HT1080 (cell line): ENCODE measurements at places on chromosomes 5 and 9.

DNA sequence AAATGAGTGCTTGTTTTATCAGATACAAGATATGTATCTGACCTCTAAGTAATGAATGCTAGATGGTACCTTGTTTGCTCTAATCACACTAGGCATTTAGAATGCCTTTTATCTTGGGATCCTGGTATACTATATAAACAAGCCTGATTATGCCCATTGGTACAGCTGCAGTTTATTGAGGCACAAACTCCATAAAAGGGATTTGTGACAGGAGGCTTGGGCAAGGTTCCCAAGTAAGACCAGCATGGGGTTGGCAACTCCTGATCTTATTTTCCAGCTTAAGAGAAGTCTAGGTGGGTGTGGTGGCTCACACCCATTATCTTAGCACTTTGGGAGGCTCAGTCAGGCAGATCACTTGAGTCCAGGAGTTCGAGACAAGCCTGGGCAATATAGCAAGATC is 93.9 kb upstream of the DMRT1 start:
- DNase-seq: no peak

GRCh38 chr5:97022898-97023297 is 87.0 kb downstream of the LNPEP start:
- no peak for DNase-seq

DNA sequence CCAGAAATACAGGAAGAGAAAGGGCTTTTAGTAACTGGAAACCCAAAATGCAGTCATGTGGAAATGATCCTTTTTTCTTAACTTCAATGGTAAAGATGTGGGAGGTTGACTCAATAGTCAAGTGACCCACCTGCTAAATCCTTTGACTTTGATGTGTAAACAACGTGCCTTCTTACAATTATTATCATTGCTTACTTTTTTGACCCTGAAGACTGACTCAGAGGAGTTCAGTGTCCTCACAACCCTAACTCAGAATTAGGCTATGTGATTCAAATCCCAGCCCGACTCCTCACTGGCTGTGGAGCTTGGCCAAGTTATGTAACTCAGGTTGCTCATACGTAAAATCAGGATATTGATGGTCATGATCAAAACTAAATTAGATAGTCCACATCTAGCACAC is 27.9 kb downstream of the ANXA1 start:
- peak; percentile 82 for DNase-seq

DNA sequence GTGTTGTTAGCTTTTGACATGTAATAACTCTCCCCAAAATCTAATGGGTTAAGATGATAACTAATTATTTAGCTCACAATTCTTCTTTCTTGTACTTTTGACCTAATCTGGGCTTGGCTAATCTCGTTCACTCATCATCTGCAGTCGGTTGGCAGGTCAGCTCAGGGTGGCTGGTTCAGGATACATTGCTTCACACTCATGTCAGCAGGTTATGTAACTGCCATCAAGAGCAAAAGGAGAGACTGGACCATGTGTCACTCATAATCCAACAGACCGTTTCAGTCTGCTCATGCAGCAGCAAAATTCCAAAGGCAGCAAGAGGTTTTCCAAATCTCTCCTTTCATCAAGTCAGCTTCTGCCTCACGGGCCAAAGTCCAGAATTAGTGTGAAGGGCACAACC is 998.4 kb upstream of the CTNND2 start:
- DNase-seq: no peak

GRCh38 chr5:30368064-30368463 is 825.4 kb upstream of the CDH6 start:
- DNase-seq: no peak

DNA sequence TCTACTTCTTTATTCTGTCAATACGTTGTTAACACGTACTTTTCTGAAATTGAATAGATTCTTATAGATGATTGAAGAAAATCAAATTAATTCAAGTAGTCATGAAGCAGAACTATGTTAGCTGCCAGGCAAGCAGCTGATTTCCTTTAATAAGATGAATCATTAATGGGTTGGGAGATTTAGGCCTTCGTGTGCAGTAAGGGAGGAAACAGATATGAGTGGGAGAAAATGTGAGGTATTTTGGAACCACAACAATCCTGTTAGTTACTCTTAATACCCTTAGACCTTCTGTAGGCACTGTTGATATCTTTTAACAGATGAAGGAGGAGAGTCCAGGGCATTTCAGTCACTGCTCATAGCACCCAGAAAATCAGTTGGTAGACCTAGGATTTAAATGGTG is 121.0 kb downstream of the AOPEP start:
- peak; percentile 56 for DNase-seq

GRCh38 chr9:127537792-127538191 is 74.3 kb upstream of the STXBP1 start:
- no peak for DNase-seq

DNA sequence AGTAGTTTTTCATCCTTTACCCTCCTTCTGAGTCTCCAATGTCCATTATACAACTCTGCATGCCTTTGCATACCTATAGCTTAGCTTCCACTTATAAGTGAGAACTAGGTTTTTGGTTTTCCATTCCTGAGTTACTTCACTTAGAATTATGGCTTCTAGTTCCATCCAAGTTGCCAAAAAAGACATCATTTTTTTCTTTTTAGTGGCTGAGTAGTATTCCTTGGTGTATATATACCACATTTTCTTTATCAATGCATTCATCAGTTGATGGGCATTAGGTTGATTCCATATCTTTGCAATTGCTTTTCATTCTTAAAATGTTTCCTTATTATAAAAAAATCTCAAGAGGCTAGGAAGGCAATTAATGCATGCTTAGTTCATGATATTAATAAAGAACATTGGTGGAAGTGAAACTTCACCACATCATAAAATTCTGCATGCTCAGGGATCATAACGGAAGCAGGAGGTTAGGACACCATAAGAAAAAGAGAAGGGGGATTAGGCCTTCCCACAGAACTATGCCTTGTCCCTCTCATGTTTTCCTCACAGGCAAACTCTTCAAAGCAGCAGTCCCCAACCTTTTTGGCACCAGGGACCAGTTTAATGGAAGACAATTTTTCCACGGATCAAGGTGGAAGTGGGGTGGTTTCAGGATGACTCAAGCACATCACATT is 105.2 kb downstream of the FRMD3 start:
- DNase-seq: no peak

DNA sequence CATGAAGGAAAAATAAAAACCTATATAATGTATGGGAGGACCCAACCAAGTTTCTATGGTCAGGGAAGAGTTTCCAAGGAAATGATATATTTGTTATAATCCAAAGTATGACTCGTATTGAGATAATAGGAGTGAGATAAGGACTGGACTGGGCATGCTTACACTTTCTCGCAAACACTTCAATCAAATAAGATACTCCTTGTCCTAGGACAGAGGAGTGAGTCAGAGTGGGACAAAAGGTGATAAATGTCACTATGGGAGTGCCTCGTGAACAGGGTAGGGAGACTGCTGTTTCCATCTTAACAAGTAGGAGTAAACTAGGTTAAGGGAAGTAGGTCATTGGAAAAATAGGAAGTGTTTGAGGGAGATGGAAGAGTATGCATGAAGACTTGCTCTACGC is 47.2 kb downstream of the MACIR start:
- peak; percentile 10 for DNase-seq

GRCh38 chr5:126449751-126450271 is 26.6 kb downstream of the GRAMD2B start:
- DNase-seq: peak; percentile 90

GRCh38 chr5:117788596-117788995 is 1199.8 kb downstream of the DTWD2 start:
- DNase-seq: no peak

DNA sequence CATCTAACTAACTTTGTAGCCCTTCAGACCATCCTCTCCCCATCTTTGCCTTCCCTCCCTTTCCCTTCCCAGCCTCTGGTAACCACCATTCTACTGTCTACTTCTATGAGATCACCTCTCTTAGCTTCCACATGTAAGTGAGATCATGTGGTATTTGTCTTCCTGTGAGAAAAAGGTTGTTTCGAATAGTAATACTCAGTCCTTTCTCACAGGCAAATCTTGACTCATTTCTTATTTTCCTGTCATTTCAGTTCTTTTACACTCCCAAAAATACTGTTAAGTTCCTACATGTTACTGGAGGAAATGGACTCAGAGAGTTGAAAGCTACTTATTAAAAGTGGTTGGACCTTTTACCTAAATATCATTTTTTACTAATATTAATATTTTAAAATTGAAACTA is 82.1 kb downstream of the SLF1 start:
- peak; percentile 32 for DNase-seq

- DNase-seq: no peak
Measured at GRCh38 chr5:135444360-135444759, 2.8 kb downstream of the DCANP1 start.

GRCh38 chr5:81761270-81761669 is 10.4 kb upstream of the SSBP2 start:
- DNase-seq: no peak

DNA sequence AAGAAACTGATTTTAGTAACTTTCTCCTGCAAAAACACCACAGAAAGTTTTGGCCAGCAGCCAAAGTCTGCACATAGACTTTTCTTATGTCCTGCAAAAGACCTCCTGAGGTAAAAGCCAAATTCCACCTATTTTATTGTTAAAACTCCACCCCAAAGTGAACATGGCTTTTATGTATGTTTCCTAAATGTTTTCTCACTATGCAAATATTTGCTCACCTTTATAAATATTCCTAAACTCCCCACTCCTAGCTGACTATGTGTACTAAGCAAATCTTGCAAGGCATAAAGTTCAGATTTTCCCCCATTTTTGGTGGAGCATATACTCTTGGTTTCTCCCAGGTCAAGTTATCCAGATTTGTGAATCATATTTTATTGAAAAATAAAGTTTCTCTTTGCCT is 446.2 kb downstream of the DNAH5 start:
- DNase-seq: no peak

- no peak for DNase-seq
Measured at GRCh38 chr5:73768-74502, 18.0 kb upstream of the PLEKHG4B start.

- no peak for DNase-seq
Measured at GRCh38 chr9:138098908-138099791, 221.6 kb downstream of the CACNA1B start.

DNA sequence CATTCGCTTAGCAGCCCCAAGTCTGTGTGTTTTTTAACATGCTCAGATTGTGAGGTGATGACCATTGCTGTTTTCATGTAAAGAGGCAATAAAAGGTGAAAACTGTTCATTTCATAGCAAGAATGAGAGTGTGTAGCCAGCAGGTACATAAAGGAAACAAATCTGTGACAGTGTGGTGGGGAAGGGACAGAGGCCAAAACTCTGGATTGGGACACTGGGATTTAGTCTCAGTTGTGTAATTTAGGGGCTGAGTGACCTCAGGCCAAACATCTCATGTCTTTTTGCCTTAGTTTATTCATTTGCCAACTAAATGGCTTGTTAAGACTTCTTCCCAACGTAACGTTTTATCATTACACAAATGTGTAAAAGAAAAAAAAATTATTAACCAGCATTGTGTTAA is 47.0 kb downstream of the KCNN2 start:
- no peak for DNase-seq

DNA sequence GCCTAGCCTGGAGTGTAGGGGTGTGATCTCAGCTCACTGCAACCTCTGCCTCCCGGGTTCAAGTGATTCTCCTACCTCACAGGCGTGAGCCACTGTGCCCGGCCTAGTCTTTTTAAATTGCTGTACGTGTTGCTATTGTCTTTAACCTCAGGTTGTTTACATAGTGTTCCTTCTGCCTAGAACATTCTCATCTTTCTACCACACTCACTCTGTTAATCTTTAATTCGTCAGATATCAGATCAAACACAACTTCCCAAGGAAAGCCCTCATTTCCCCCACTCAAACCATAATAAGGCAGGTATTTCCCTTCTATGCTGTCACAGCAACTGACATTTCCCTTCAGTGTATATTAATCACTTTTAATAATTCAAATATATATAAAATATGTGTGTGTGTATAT is 1310.0 kb upstream of the C9orf72 start:
- no peak for DNase-seq

DNA sequence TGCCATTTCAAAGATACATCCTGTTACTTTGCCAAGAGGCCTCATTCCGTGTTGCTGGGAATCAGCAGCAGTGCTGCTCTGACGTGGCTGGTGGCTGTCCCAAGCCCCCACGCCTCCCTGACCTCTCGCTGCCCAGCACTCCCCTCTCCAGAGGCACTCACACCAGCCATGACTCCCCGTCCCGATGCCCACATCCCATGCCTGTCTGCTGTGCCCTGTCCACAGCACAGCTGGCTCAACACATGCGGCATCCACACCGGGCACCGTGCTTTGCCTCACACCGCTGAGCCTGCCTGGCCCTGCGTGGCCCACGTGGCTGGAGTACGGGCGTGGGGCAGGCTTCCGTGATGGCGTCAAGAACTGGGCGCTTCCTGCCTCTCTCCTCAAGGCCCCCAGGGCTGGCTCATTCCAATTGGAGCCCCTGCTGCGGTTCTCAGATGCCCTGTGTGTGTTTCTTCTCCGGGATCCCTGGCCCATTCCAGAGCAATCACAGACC is 7.8 kb upstream of the LCN1 start:
- no peak for DNase-seq

GRCh38 chr5:97658116-97658900 is 475.3 kb upstream of the RIOK2 start:
- DNase-seq: peak; percentile 21

DNA sequence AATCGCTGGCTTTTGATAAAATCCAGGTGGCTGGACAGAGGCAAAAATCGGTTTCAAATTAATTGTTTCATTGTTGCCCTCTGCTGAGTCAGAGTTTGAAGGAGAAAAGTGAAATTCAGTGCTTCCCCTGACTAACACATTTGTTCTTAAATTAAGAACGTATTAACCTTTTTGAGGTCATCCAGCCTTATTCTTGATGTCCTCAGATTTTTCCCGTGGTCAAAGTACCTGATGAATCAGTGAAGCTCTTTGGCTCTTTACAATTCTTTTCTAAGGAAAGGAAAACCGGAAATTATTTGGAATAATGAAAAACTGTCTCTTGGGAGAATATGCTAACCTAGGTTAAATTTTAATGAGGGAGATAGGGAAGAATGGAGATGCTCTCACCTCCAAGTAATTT is 21.6 kb downstream of the OSMR start:
- peak; percentile 26 for DNase-seq

DNA sequence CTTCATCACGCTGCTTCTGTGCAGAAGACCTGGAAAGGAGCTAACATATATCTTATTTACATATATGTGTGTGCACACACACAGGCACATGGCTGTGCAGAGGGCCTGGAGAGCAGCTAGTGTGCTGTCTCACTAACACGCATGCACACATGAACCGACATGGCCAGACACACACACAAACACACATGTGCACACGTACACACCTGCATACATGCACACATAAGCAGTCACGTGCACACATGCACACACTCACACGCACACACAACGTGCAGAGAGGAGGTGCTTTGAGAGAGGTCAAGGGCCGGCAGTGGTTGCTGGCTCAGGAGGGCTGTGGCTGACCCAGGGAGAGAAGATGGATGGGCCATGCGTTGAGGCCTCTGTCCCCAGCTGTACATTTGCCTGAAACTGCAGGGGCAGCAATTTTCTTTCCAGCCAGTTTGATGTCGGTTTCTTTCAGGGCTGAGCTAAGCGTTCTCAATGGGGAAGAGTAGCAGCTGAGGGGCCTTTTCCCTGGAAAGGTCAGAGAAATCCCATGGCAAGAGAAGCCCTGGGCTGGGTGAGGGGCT is 66.7 kb downstream of the OLFM1 start:
- no peak for DNase-seq

GRCh38 chr5:59845730-59846129 is 47.8 kb downstream of the PDE4D start:
- peak; percentile 26 for DNase-seq
